AG04450 (cell line): ENCODE measurements at places on chromosomes 2 and 18. TPM values are rescaled to one million over a fixed set of nuclear protein-coding genes. Genes with fewer than 3 reads are reported as not detected.

DNA sequence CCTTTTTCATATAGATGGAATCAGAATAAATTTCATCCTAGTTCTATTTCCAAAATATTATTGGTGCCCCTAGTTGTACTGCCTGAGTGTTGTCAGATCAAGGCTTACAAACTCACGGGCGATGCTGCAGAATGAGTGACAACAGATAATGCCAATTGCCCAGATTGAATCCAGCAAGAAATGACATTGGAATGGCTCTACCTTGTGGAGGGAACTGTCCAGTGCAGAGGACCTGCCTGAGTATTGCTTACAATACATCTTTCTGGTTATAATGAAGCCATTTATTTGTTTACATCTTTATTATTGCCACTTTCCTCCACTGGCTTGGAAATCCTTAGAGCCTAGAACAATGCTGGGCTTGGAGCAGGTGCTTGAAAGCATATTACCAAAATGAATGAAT lies 7.8 kb upstream of the IL1R2 start:
- DNase-seq: no peak

DNA sequence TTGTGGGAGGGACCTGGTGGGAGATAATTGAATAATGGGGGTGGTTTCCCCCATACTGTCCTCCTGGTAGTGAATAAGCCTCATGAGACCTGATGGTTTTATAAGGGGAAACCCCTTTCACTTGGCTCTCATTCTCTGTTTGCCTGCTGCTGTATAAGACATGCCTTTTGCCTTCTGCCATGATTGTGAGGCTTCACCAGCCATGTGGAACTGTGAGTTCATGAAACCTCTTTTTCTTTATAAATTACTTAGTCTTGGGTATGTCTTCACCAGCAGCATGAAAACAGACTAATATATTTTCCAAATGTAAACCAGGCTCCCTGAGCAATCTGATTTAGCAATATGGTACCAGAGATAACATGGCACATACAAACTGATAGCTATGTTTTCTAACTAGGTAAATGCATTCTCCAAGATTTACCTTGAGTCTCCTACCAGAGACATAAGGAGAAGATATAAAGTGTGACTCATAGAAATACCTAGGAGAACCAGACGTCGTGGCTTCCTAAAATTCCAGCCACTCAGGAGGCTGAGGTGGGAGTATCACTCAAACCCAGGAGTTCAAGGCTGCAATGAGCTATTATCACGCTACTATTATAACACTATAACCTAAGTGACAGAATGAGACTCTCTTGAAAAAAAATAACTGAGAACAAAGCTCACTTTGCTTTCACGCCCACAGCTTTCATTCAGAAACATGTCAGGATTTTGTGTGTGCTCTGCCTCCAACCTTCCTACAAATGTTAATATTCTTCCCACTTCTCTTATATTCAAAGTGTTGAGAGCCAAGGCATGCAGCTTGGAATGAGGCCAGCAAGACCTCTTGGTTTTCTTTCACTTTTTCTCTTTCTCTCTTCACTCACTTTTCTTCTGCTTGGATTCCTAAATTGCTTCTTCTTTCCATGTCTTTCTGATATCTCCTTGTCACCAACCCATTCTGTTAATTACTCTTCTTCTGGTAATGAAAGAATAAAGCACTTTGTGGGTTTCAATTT lies 263.9 kb upstream of the UBE2E3 start:
- DNase-seq: no peak

The CAVIN2 gene
- 22.0 and 26.1 TPM in 2 replicates for polyA plus RNA-seq

DNA sequence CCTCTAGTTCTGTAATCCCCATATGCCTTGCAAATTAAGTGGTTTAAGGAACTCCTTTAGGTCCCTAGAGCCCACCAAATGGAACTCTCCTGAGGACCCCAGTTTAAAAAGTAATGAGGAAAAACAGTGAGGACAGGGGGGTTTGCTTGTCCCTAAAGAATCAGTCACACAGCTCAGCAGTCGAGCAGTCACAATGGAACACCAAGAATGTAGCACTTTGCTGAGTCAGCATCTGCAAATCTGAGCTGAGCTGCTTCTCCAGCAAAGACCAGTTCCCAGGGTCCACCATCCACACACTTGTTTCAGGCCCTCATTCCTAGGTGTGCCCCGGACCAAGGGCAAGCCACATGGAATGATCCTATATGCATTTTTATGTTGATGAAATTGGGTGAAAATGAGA lies 46.2 kb upstream of the NEDD4L start:
- no peak for DNase-seq

The NLRC4 gene
- not detected in 2 replicates for polyA plus RNA-seq

DNA sequence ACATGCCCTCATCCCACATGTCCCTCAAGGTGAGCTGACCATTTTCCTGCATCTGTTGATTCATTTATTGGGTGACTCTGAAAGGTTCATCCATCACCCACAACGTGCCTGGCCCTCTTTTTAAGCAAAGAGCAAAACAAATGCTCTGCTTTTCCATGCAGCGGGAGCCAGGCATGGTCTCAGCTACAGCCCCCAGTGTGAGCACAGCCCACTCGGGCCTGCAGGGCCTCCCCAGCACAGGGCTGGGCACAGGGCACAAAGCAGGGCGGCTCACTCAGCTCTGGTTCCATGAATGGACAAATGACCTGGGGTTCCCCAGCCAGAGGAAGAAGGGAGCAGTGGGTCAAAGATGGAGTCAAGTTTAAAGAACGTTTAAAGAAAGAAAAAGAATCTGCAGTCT lies 24.1 kb upstream of the OTOS start:
- no peak for DNase-seq

DNA sequence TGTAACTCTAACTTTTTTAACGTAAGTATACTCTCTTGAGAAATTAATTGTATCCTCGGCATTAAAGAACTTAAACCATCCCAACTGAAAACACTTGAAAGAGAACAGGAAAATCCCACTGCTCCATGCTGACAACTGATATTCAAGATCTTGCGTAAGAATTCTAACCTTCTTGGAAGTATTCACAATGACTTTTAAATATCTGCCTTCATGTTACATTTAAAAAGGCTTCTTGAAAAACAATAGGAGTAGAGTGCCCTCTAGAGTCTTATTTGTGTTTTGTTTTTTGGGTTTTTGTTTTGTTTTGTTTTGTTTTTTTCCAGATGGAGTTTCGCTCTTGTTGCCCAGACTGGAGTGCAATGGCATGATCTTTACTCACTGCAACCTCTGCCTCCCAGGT lies 65.4 kb upstream of the DNAJC10 start:
- DNase-seq: no peak

The UPP2 gene
- not detected in 2 replicates for polyA plus RNA-seq

DNA sequence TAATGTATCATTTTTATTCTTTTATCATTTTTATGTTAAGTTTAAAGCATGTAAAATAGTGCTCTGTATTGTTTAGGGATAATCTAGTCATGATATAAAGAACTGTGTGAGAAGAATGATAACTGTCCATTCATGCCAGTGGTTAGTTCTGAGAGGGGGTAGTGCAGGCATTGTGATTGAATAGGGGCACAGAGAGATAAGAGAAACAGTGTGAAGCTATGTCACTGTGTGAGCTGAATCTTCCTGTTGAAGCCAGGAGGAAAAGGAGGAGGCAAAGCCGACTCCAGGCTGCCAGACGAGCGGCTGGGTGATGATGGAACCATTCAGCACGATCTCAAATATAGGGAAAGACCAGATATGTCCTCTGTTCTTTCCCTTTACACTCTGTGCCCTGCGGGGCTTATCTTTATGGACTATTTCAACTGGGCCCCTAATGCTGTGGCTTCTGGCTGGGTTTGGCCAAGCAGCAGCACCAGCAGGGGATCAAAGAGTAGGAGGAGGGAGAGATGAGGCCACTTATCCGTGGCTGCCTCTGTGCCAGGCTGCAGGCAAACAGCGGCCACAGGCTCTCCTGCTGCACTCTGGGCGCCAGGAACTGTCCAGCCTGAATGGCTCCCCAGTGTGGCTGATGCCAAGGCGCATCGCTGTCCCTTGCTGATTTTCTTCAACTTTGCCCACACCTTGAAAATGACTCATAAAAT lies 128.0 kb downstream of the SPP2 start:
- no peak for DNase-seq
